ENCODE measurements at places on chromosomes 6 and 20.

- DNase-seq, result no peak
Measured at GRCh38 chr6:126682440-126682839, 342.5 kb downstream of the CENPW start.

DNA sequence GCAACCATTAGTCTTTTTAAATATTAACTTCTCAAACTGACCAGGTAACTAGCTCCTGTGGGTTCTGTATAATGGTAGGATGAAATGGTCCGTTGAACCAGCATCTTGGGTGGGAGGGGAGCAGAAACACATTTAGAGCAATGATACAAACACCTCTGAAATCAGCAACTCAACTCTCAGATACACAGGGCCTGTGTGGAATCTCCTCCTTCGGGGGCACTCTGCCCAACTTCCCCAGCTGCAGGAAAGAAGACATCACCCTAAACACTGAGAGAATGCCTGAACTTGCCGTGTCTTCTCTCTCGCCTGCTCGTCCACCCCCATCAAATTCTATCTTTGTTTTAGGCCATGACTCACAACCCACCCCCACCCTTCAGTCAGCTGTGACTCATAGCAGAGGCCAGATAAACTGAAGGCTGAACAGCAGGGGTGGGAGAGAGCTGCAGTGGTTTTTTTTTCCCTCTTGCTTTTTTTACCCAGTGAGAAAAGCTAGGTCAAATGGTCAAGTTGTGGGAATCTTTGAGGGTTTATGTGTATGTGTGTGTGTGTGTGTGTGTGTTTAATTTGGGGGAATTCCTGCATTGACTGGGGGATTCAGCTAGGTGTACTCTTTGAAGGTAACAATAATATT lies 593.4 kb upstream of the JAG1 start:
- DNase-seq, result no peak

DNA sequence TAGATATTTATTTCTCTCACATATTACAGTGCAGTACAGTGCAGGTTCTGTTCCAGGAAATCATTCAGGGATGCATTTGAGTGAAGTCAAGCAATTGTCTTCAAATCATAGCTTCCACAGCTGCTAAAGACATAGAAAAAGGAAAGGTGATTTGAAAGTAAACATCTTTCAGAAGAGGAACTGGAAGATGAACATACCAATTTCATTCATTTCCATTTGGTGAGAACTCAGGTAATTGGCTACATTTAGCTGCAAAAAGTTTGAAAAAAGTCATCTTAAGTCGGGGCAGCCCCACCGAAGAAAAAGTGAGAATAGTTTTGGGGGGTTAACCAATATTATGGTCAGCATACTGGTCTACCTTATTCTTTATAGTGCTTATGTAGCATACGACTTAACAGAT lies 61.4 kb upstream of the IL20RA start:
- no peak for DNase-seq

DNA sequence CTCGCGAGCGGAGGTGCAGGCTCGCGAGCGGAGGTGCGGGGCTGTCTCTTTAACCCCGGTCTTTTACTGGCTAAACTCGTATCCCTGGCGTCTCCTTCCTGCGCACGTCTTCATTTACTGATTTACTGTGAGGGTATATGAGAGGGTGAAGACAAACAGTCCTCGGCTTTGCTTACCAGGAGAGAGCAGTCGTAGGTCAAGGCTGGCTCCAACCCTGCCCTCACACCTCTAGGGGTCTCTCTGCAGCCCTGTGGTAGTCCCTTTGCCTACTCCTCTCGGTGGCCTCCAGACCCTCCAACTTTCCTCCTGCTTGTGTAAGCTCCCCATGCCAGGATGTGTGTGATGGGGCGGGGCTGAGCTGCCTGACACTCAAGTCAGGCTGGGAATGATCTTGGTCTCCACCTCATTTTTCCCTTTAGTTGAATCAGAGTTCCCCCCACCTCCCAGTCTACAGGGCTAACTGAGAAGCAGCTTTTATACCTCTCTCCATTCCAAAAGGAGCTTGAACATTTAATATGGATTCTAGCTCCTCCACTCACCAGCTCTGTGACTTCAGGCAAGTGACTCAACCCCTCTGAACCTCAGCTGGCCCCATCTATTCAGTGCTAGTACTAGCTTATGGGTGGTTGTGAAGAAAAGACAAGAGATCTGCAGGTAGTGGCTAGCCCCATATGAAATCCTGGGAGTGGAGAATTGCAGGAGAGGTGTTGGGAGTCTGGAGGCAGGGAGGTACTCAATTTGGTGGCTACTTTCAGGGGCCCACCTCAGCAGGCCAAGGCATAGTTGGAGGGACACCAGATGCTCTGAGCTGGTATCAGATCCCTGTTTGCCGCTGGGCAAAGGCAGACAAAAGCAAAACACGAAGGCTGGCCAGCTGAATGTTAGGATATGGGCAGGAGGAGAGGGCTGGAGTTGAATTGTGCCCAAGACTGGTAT lies 902 bp downstream of the SLC29A1 start:
- no peak for DNase-seq

DNA sequence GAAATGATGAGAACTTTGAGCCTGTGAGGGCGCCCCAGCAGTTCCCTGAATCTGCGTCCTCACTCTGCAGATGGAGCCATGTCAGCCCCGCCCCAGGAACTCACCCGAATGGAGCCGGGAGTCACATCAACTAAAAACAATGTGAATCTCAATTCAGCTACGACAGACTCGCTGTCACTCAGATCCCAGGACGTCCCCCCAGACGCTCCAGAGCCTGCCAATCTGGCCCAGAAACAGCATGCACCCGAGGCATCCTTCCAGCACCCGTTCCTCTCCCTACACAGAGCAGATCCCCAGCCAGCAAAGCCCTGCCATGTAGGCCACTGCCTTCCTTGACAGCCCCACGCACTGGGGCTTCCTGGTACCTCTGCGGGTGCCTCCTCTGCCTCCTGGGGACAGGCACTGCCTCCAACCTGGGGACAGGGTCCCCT lies 248.0 kb downstream of the TTLL2 start:
- no peak for DNase-seq

DNA sequence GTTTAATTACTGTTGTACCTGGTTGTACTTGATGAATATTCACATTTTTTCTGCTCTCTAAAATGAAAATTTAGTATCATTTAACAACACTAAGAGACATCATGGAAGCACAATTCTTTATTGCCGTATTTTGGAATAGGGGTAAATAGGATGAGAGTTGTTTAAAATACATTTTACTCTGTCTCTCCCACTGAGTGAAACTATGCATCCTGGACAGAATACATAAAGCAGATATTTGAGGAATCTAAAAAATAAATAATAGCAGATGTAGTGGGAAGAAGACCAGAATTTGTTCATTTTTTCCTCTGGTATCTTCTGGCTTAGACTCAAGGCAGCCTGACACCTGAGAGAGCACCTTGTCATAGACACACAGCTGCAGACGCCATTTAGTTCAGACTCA lies 119.1 kb upstream of the AHI1 start:
- DNase-seq, result no peak

DNA sequence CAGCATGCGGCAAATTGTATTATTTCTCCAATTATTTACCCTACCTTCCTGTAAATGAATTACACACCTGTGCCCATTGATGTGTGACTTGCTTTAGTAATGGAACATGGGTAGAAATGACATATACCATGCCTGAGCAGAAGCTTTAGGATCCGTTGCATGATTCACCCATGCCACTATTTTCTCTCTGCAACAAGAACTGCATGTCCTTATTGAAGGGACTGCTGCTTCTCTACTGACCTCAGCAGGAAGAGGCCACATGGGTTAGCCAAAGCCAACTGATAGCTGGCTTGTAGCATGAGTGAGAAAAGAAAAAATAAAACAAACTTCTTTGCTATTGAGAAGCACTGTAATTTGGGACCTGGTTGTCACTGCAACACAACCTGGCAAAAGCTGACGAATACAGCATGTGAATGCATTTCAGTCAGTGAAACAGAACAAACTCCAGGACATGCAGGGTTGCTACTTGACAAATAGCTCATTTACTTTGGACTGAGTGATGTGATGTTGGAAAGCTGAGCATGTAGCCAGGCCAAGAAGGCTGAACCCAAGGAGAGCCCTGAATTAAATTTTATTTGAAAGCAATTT lies 99.2 kb downstream of the BCAS1 start:
- DNase-seq, result no peak

DNA sequence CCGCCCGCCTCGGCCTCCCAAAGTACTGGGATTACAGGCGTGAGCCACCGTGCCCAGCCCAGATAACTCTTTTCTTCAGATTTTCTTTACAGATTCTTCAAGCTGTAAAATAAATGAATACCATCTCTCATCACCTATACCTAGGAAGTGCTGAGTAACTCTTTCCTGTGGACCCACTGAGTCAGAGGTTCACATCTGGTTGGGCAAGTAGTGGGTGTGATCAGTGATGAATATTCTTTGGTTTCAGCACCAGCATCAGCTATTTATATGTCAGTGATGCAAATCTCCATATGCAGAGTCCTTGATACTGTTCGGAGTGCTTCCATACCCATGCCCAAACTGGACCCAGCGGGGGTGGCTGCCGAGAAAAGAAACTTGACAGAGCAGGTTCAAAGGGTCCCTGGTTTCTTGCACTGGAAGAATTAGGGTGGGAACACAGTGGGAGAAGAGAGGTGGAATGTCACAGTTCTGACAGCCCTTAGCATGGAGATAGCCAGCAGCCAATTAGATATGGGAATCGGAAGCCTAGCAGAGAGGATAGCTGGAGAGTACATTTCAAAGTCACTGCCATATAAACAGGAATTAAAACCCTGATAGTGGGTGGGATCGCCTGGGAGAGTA lies 64.9 kb upstream of the DDR1 start:
- DNase-seq, result peak; percentile 26

GRCh38 chr20:23568320-23568970 lies at the start of gene CST9L:
Gene CST9L, minus strand, starts transcription at chr20:23568484. Its CDS starts 34 bp downstream, at chr20:23568450.
- no peak for DNase-seq

GRCh38 chr6:80287112-80287511 lies 180.6 kb downstream of the BCKDHB start:
- DNase-seq, result no peak

DNA sequence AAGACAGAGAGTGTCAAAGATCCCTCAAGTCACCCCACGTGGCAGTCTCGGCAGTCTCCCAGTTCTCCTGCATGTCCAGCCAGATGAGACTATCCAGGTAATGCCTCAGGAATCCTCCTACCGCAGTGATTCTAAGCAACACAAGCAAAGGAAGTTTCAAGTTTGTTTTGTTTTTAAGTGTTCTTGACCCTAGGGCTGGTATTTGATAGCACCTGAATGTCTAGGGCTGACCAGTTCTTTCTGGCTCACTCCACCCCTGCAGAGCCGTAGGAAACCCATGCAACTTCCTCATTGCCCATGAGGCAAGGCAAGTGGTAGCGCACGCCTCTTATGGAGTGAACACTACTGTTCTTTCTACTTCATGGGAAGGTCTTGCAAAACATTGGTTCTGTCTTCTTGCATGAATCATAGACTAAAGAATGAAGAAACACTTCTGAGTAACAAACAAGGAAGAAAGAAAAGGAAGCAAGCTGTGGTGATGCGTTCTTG lies 24.8 kb upstream of the FOXQ1 start:
- DNase-seq, result no peak

- DNase-seq, result no peak
Measured at GRCh38 chr6:43467752-43468151, 9.6 kb upstream of the TJAP1 start.

DNA sequence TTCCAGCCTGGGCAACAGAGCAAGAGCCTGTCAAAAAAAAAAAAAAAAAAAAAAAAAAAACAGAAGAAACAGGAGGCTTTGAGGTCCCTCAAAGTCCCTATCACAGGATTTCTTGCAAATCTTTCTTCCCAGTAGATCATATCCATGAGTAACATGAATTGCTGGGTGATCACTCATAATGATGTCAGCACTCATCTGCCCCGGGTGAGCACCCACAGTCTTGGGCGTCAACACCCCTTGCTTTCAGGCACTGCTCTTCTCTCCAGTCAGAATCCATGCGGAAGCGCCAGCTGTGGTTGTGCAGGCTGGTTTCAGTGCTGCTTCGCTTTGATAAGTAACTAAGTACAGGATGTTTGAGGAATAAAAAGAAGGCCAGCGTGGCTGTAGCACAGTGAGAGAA lies 40.2 kb upstream of the INSM1 start:
- DNase-seq, result no peak

- DNase-seq, result no peak
Measured at GRCh38 chr20:58237318-58238132, 9.1 kb upstream of the ANKRD60 start.

DNA sequence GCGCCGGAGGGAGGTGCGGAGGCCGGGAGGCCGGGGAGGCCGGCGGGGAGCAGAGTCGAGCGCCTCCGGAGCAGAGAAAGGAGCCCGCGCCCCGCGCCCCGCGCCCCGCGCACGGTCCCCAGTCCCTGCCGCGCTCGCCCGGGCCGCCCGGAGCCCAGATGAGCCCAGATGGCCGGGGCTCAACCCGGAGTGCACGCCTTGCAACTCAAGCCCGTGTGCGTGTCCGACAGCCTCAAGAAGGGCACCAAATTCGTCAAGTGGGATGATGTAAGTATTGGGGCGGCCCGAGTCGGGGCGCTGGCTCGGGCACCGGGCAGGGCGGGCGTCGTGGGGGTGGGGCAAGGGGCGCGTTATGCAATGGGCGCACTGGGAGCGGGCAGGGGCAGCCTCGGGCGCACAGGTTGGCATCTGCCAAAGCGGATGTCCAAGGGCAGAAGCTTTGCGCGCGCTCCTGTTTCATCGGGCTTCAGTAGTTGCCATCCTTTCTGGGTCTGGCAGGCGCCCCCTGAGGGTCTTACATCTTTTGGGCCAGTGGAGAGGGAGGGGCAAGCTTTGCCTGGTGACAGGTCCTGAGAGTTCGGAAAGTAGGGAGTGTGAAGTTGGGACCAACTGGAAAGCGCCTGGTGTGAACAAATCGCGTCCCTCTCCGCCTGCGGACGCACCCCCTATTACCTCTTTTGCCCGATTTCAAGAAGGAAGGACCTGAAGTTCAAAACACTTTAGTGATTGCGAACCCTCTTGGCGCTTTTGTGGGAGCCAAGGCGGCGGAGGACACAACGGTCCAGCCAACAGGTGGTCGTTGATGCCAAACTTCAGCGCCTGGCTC lies 631 bp downstream of the PLCB1 start:
- DNase-seq, result no peak

DNA sequence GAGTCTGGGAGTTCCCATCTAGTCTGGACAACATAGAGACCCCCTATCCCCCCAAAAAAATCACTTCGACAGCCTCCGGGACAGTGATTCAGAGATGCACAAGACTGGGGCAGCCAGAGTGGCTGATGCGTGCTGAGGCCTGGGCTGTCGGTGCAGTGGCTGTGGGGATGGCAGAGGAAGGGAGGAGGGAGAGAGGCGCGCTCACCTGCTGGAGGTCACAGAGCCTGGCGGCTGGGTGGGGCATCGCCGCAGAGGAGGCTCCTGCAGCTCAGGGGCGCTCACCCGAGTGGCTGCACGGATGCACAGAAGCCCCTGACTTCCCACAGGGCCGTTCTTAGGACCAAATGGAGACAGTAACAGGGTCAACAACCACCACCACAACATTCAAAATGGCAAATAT lies 182.8 kb downstream of the SMOC2 start:
- DNase-seq, result no peak

GRCh38 chr6:142412241-142412640 lies 110.4 kb downstream of the ADGRG6 start:
- DNase-seq, result no peak

GRCh38 chr6:157269261-157269794 lies 54.0 kb downstream of the TMEM242 start:
- no peak for DNase-seq

GRCh38 chr6:42929821-42930360 lies 611 bp downstream of the CNPY3 start:
- DNase-seq, result peak; percentile 41

GRCh38 chr6:85490516-85491248 lies 40.8 kb downstream of the NT5E start:
- DNase-seq, result no peak
